ENCODE measurements at places on chromosomes 3 and 15.

DNA sequence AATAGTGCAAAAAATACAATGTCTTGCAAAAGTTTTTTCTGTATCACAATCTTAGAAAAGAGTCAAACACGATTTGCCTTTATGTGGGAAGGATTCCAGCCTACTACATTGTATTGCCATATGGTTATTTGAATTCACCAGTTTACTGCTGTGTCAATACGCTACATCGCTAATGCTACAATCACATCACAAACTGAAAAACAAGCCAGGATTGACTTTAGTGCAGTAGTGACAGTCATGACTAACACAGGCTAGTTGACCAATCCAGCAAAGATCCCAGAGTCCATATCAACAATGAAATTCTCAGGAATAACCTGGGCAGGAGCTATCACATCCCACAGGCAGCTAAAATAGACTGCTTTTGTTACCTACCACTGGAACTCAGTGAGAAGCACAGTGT lies 67.0 kb downstream of the IL12A start:
- no peak for DNase-seq

- DNase-seq = no peak
These were observed 300.5 kb upstream of the MME start for GRCh38 chr3:154779571-154779970.

DNA sequence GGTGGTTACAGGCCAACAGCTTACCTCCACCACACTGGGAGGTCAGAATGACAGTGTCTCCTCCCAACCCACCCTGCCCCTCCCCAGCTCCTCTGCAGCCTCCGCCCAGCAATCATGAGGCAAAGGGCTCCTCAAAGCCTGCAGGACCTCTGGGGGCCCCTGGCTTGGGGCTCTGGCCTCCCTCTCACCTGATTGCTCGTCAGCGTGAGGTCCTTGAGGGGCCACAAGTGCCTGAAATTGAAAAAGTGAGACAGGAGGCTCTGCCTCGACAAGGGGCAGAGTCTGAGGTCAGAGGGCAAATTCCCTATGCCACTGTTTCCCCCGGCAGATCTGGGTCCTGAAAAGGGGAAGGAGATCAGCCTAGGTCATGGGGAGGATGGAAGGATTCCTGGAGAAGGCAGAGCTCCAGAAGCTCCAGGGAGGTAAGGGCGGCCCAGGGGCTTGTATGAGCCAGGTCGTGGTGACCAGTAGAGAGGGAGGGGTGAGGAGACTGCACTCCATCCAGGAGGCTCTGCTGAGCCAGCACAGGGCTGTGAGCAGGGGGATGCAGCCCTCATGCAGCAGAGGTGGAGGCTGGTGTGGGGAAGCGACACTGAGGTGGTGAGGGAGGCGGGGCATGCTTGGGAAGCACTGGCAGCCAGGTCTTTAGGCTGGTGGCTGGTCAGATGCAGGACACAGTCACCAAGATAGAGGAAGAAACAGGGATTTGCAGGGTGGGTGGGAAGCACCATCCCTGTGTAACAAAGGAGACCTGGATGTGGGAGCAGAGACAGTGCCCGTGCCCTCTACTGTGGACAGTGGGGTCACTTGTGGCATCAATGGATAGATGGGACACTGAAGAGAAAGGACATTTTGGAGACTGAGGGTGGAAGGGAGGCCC lies 20.1 kb downstream of the ALS2CL start:
- peak; percentile 2 for DNase-seq

GRCh38 chr3:160134964-160135363 lies 90.3 kb upstream of the C3orf80 start:
- no peak for DNase-seq

DNA sequence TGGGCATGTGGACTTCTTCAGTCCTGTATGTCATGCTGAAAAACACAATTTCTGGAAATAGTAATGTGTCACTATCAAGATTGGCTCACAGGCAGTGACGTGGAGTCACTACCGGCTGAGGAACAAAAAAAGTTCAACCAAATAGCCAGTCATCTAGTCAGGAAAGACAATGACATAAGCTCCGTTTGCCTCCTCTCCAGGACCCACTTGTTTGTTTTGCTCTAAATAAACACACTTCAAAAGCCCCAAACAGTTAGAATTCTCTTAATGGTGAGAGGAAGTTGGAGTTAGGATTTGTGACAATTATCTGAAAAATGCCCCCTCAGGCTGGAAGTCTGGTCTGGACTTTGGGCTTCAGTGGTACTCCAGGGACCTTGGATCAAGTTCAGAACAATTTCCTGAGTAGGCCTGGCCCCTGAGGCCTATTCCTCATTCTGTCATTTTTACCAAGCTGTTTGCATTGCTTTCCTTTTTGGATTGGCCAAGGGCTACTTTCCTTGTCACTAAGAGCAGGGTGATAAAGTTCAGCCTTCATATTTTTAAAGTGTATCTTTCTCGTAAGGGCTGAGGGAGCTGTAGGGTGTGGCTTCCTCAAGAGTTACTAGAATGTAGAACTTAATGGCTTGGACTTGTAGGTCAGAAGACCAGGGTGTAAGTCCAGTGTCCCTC lies 98.9 kb downstream of the EOMES start:
- no peak for DNase-seq

- peak; percentile 53 for DNase-seq
These were observed 858 bp upstream of the SACM1L start for GRCh38 chr3:45688194-45688881.

- DNase-seq = no peak
These were observed 95.3 kb upstream of the OXTR start for GRCh38 chr3:8864402-8865350.

DNA sequence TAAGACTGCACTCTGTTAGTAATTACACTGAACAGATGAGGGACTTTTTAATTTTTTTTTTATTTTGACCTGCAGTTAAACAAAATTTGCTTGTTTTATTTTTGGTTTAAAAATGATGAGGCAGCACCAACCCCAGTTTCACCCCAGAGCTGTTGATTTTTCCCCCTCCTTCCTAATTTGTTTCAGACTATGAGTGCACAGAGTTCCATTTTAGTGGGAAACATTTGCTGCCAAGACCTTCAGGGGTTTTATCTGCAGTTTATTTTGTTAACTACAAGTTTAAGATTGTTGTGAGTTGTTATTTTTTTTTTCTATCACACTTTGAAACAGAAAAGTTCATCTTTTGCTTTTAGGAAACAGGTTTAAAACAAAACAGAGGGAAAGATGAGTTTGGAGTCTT lies 455.9 kb upstream of the NR2F2 start:
- no peak for DNase-seq

DNA sequence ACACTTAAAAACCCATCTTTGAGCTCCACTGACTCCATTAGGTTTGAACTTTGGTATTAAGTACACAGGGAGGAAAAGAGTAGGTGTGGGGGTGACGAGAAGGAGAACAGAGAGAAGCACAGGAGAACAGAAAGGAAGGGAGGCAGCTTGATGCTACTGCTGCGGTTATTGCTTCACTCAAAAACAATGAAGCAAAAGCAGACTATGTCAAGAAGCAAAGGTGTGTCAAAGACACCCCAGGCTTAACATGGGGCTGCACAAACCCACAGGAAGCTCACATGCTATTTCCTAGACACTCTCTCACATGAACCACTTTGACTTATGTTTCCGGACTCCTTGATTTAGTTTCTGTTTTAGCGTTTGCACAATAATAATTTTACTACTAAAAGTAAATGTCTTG lies 961.0 kb upstream of the CFAP20DC start:
- peak; percentile 75 for DNase-seq

DNA sequence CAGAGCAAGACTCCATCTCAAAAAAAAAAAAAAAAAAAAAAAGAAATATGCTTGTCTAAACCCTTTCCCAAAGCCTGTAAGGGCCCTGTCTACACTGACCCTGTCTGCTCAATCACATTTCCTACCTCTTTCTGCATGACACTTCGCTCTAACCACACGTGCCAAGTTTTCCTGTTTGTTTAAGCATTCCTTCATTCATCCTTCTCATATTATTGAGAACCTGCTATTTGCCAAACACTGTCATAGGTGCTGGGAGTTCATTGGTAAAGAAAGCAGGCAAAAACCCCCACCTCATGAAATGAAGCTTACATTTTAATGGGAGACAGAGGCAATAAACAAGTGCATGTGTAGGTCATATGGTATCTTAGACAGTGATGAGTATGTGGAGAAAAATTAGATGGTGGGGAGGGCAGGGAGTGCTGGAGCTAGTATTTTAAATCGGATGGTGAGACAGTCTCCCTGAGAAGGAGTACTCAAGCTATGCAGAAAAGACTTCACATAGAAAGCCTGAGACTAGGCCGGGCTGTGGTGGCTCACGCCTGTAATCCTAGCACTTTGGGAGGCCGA lies 48.0 kb downstream of the B3GNT5 start:
- no peak for DNase-seq

GRCh38 chr3:28575100-28575745 lies 226.6 kb upstream of the AZI2 start:
- DNase-seq = peak; percentile 5

- no peak for DNase-seq
These were observed 14.5 kb downstream of the TERB2 start for GRCh38 chr15:44971036-44971435.

- no peak for DNase-seq
These were observed 20.0 kb upstream of the KLF13 start for GRCh38 chr15:31306426-31307269.

GRCh38 chr3:108477511-108478147 lies 32.8 kb downstream of the MYH15 start:
- peak; percentile 78 for DNase-seq

GRCh38 chr3:58062472-58062871 lies 54.2 kb downstream of the FLNB start:
- no peak for DNase-seq

- peak; percentile 87 for DNase-seq
These were observed 7.0 kb downstream of the MAPKAPK3 start for GRCh38 chr3:50623840-50624474.

DNA sequence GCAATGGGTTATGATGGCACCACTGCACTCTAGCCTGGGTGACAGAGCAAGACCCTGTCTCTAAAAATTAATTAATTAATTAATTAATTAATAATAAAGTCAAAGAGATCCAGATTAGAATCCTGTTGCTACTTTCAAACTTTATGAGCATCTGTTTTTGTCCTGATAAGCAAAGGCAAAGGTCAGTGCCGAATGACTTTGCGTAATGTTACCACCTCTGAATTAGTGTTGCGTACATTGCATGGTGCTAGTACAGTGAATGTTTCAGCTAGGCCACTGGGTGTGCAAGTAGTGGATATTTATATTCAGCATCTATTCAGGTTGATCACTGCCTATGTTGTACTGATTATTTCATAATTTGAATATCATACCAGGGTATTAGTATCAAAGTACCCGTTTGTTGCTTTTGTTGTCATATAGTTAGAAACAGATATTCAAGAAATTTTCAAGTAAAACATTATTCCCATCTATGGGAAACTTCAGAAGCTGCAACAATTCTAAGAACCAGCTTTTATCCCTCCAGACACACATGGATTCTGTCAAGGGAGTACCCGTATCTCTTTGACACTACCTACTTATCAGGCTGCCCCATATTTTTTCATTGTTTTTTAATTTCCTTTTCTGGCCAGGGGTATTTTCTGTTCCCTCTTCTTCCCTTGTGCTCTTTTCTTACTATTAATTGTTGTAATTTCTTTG lies 127.1 kb upstream of the GRM7 start:
- DNase-seq = no peak

DNA sequence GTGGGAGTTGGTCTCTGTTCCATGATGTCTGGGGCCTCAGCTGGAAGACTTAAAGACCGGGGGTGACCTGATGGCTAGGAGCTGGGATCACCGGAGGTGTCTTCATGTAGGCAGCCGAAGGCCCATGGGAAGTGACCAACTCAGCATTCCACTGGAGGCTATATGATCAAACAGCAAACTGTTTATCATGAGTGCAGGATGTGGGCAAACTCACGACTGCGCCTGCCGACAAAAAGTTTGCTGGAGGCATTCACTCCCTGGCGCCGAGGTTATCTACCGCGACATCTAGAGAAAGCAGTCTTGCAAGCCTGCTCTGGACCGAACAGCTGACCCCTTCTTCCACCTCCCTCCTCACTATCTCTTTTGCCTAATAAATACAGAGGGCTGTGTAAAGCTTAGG lies 62.7 kb upstream of the NR2C2 start:
- peak; percentile 49 for DNase-seq

GRCh38 chr15:100873029-100873677 lies 6.5 kb upstream of the ALDH1A3 start:
- DNase-seq = peak; percentile 66

- no peak for DNase-seq
These were observed 41.8 kb downstream of the GOLGB1 start for GRCh38 chr3:121707531-121708273.

DNA sequence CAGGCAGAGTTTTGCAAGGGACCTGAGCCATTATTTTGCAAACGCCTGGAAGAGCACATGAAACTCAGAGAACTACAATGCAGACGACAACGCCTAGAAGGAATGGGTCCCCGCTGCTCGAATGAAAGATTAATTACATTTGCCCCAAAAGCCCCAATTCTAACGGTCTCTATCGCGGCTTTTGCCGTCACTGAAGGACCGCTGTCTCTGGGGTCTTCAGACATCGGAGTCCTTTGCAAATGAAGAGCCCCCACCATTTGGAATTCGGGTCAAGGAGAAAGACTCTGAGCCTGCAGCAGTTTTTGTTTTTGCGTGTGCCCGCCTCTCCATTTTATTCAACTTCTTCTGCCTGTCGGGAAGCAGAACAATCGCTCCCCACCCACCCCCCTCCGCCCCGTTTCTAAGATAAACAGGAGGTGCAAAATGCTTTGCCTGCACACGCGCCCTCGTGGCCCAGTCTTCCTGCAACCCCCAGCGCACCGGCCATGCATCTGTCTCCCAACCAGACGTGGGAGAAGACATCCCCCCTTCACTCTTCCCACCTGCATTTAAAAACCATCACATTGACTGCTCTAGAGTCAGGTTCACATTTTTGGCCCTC lies 13.5 kb downstream of the SOX2 start:
- DNase-seq = no peak

DNA sequence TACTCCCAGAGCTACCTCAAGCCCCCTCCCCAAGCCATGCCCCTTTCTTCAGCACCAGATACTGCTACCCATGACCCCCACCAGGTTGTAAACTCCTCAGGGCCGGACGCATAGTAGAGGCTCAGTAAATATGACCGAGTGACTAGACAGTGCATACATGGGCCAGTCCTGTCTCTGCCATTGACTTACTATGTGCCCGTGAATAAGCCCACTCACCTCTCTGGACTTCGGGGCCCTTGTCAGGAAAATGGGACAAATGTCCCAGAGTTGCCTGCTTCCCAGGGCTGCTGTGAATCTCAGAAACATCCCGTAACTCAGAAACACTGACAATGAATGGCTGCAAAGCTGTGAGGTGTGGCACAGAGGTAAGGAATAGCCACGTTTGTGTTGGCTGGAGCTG lies 48.2 kb upstream of the FGD5 start:
- no peak for DNase-seq

GRCh38 chr15:63920504-63921175 lies 86.9 kb upstream of the HERC1 start:
- DNase-seq = no peak

DNA sequence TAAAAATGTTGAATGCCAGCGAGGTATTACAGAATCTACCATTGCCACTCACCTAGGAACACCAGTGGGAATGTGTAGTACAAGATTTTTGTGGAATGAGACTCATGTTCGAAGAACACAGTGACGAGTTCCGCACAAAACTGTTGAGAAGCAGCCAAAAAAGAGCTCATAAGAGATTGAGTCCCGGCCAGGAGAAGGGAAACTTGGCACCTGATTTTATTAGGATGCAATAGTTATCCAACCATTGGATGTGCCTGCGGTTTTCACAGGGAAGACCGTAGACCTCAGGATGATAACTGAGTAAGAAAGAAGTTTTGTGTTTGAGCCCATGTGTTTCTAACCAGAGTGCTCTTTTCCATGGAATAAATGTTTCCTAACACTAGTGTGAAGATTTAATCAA lies 88.9 kb downstream of the PTPRG start:
- no peak for DNase-seq

- no peak for DNase-seq
These were observed 5.9 kb downstream of the MEX3B start for GRCh38 chr15:82039871-82040270.
